Right kidney (tissue), 9 donors: ENCODE measurements at places on chromosomes 5 and 9.

DNA sequence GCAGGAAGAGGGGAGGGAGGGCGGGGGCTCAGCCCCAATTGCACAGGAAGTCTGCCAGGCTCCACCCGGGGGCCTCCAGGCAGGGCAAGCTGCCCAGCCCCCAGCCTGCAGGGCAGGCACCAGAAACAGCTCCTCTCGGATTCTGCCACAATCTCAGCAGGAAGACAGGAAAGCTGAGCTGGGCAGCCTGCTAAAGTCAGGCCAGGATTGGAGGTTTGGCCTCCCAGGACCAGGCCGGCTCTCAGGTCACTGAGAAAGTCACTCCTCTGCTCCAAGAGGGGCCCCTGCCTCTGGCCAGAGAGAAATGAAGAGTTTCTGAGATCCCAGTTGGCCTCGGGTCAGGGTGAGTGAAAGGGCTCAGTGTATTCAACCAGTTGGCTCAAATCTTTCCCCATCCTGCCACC lies 54.6 kb upstream of the STXBP1 start:
- no peak for DNase-seq

- no peak for DNase-seq
Measured at GRCh38 chr5:172695232-172696054, 54.4 kb downstream of the NEURL1B start.

- DNase-seq = no peak
Measured at GRCh38 chr5:11037080-11037479, 276.0 kb upstream of the DAP start.

GRCh38 chr9:18260521-18260920 lies 213.4 kb upstream of the ADAMTSL1 start:
- DNase-seq = no peak

DNA sequence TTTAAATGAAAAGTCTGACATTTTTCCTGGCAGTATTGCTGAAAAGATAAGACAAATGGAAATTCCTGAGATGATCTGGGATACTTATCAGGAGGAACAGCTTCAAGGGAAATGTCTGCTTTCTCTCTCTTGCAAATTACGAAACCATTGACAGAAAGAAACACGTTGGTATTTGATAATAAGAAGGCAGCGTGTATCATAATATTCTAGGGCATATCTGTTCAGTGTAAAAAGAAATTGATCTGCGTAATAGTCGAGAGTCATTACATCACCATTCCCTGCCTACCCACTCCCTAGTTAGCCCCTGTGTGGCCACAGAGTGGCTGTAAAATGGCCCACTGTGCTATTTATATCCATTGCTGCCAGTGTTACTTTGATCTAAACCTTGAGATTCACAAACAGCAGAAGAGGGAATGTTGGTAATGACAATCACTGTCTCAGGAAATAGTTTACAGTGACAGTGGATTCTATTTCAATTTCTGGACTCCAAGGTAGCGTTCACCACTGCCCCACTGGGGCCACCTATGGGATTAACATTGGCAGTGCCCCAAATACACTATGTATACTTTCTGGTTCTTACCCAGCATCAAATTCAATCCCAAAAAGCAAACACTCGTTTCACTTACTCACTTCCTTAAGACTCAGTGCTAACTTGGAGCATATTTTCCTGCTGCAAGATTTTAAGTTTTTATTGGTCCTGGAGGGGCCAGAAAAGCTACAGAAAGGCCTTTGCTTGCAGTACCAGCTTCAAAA lies 133.4 kb upstream of the GAS1 start:
- no peak for DNase-seq

DNA sequence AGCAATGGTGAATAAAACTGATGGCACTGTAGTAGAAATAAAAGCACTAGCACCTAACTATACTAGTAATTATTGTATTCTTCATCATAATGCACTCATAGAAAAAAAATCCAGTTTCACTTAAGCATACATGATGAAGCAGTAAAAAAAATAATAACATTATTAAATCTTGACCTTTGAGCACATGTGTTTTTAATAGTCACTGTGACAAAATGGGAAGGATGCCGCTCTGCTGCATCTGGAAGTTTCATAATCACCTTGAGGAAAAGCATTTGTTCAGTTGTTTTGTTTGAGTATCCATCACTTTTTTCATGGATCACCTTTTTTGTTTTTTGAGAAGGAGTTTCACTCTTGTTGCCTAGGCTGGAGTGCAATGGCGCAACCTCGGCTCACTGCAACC lies 13.2 kb downstream of the OR2K2 start:
- DNase-seq = no peak

DNA sequence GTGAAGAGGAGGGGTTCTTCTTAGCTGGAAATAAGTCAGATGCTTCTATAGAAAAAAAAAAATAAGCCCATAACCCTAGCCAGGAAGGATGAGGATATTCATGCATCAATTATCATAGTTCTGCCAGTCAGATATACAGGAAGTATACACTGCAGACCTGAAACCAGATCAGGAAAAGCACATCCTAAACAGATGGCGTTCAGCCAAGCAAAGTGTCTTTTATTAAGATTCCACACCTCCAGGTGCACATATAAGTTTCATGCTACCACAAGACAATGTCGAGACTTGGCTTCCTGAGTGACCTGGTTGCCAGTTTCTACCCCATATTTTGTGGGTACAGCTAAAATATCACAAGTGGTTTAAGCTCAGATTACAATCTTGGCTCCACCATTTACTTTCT lies 108.3 kb downstream of the CETN3 start:
- DNase-seq = no peak
